ENCODE measurements at places on chromosomes 5 and 9.

DNA sequence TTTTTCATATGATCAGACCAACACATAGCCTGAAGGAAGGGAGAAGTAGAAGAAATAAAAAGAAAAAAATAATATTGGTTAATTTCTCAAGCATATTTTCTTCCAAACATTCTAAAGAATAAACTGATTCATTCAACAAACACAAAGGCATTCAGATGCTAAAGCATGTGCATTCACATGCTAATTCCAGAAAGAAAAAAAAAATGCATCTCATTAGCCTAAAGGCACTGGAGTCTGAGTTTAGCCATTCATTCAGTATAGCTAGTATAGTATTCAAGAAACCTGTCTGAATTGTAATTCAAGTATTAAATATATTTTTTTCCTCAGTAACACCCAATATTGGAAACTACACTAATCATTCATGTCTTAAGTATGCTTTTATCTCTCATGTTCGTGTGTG is 61.0 kb upstream of the FER start:
- DNase-seq = no peak

GRCh38 chr5:158383486-158383885 is 524.5 kb upstream of the CLINT1 start:
- DNase-seq = no peak

GRCh38 chr5:116892993-116893392 is 318.4 kb upstream of the SEMA6A start:
- no peak for DNase-seq

DNA sequence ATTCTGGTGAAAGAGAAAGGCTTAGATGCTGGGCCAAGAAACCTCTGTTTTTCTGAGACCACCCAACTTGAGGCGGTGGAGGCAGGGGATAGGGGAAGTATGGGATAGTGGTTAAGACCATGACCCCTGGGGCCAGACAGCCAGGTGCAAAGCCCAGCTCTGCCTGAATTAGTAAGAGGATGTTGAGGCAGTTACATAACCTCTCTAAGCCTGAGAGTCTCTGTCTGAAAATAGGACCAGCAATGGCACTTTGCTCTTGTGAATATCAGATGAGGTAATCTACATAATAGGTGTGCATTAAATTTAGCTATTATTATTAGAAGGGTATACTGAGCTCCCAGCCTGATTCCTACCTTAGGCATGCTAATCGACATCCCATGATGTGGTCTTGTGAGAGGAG is 68.2 kb downstream of the DOCK2 start:
- DNase-seq = no peak

- no peak for DNase-seq
Observed at GRCh38 chr5:50623666-50624065, 42.8 kb upstream of the PARP8 start.

DNA sequence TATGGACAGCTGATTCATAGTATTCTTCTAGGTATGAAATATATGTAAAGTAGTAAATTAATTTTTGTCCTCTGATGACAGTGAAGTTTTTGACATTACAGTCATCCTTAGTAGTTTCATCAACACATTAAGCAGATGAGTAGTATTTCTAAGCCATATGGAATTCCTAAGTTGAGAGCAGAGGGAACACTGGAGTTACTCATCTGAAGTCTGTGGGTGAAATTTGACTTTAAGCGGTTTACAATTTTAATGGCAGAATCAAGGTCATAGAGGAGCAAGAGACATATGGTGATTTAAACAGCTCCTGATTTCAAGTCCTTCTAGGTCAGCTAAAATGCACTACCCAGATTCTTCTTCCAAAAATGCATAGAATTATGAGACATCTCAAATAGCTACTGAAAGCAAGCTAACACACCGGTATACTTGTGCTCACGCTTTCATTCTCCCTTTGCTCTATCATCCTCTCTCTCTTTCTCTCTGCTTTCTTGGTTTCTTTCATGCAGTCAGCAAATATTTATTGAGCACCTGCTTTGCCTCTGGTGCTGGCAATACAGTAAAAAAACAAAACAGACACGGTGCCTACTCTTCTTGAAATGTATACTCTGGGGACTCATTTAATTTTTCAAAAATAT is 235.9 kb downstream of the FER start:
- no peak for DNase-seq

- DNase-seq = no peak
Observed at GRCh38 chr9:137514691-137515337, 35.4 kb downstream of the PNPLA7 start.
